ENCODE measurements at places on chromosomes 5 and 9.

- DNase-seq: no peak
These were observed 221.6 kb upstream of the SLC30A5 start for GRCh38 chr5:68872088-68872839.

DNA sequence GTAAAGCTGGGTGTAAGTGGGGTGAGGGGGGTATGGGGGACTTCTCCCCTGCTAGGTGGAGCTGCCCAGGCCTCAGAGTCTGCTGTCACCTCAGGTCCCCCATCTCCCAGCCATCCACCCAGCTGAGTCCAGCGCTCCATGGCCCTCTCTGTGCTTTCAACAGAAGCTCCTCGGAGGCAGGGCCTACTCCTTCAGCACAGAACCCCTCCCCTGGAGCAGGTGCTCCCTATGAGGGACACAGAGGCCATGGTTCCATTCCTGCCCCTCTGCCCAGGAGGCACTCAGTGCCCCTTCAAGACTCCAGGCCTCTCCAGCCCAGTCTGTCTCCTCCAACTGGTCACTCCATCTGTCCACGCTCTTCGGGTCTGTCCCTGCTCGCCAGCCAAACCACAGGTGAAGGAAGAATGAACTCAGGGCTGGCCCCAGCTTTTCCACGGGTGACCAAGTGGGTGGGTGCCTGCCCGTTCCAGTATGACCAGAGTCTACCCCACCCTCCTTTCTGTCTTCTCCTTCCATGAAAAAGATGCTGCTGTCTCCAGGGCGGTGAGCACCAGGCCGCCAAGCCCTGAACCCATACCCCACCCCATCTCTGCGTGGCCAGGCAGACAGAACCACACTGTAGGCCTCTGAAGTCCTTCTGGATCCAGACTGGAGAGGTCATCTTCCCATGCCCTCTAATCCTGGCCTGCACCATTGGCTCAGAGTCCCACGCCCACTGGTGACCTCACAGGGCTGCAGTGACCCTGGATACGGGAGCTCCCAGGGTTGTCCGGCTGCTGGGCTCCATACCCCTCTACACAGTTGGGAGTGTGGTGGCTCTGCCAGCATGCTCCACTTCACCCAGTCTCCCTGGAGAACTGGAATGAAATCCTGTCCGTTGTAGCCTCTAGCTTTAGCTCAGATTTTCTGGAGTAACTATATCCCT is 11.9 kb downstream of the GBGT1 start:
- no peak for DNase-seq

DNA sequence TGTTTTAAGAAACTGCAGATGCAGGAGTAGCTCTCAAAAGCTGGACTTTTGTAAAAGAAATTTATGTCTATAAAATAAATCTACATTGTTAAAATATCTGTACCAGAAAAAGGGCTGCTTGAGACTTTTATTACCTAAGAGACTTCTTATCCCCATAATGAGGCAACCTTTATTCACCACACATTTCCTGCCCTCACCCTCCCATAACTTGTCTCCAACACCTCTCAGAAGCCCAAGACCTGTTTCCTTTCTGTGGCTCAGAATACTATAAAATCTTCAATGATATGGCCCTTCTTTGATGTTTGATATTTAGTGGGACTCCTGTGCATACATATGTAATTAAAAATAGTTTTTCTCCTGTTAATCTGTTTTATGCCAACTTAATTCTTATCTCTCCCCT is 141.5 kb upstream of the FER start:
- no peak for DNase-seq

- no peak for DNase-seq
These were observed 19.2 kb downstream of the FAM240B start for GRCh38 chr9:38700695-38701094.

DNA sequence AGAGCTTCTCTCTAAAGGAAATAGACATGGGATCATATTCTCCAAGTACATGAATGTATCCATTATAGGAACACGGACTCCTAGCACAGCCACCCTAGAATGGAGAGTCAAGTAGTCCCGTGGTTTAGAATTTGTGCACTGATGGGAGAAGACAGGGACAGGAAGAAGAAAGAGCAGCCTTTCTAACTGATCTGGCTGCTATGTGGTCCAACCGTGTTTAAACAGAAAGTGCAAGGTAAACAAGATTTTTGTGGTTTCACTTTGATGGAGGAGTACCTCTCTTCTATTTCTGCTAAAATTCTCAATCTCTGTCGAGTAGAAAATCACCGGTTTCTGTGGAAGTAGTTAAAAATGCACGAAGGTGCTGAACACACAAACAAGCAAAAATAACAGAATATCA is 171.3 kb downstream of the ST8SIA4 start:
- DNase-seq: peak; percentile 39

- peak; percentile 27 for DNase-seq
These were observed 537.1 kb upstream of the CDH18 start for GRCh38 chr5:20524991-20525529.

GRCh38 chr5:65986796-65987195 is 60.4 kb downstream of the ERBIN start:
- no peak for DNase-seq

DNA sequence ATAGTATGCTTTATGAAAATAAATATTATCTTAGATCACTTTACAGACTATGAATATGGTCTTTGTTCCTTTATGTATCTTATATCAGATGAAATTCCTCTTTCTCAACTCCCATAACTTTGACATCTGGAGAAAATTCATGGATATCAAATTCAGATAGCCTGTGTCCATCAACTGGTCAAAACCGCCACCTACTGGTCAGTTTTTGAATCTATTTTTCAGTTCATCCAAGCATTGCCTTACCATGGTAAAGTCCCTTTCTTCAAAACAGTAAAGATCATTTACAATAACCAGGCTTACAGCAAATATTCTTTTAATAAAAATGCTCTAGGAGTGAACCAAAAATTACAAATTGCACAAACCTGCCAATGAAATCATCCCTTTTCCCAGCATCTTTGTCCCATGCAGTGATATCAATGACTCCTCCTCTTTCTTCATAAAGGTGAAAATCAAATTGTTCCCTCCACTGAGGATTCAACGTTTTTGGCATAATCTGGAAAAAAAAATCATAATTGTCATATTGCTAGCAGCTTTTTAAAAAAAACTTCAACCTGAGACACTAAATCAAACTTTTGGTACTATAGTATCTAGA is 290.5 kb downstream of the SLF1 start:
- peak; percentile 64 for DNase-seq

DNA sequence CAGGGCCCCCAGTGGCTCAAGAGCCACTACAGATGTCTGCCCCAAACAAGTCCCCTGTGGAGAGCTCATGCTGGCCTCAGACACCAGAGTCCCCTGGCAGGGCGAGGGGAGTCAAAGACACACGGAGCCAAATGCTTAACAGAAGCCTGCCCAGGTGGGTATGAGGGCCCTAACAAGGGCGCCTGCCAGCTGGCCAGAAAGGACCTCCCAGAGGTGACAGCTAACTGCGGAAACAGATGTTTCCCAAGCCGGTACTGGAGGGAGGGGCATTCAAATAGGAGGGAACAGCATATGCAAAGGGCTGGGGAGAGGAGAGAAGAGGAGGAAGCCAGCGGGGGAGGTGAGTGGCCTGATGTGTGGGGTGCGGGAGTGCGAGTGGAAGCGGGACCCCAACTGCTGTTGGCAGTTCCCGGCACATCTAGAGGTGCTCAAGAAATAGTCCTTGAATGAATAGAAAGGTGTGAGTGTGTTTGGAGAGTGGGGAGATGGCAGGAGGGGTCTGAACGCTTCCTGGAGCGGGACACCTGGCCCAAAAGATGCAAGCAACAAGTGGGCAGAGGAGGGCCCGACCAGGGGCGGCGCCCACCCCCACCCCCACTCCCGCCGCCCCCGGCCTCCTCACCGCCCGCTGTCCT is 824 bp downstream of the MXD3 start:
- DNase-seq: peak; percentile 41

DNA sequence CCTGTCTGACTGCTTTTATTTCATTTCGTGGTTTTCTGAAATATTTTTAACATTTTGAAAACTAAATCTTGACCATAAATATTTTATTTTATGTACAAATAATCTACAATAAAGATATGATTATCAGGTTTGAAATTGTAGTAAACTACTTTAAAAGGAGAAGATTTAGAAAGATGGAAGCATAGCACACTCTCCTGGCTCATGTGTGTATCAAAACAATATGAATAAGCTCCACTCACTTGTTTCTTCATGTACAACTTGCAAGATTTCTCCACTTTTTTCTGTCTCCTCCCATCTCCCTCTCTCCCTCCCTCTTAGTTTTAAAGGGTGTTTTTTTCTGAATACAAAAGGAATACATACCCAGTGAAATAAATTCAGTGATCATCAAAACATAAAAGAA is 15.4 kb upstream of the VPS13A start:
- no peak for DNase-seq

GRCh38 chr5:171474230-171474813 is 54.9 kb downstream of the FGF18 start:
- no peak for DNase-seq

- DNase-seq: no peak
These were observed 598.3 kb upstream of the FAM174A start for GRCh38 chr5:99936911-99937310.

DNA sequence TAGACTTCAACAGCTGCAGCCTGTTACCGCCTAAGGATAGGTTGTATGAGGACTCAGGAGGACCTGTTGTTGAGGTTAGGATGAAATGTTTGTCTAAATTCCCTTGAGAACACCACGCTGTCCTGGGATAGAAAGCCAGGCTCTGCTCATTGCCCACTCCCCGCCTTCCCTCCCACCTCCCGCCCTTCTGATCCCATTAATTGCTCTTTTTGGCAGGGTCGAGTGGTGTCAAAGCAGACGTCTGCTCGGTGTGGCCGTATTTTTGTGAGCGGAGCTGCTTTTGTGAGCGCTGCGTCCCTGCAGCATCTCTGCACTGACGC is 62.3 kb downstream of the SPATA31C2 start:
- no peak for DNase-seq

GRCh38 chr9:107034831-107035230 is 171.9 kb downstream of the ZNF462 start:
- no peak for DNase-seq

DNA sequence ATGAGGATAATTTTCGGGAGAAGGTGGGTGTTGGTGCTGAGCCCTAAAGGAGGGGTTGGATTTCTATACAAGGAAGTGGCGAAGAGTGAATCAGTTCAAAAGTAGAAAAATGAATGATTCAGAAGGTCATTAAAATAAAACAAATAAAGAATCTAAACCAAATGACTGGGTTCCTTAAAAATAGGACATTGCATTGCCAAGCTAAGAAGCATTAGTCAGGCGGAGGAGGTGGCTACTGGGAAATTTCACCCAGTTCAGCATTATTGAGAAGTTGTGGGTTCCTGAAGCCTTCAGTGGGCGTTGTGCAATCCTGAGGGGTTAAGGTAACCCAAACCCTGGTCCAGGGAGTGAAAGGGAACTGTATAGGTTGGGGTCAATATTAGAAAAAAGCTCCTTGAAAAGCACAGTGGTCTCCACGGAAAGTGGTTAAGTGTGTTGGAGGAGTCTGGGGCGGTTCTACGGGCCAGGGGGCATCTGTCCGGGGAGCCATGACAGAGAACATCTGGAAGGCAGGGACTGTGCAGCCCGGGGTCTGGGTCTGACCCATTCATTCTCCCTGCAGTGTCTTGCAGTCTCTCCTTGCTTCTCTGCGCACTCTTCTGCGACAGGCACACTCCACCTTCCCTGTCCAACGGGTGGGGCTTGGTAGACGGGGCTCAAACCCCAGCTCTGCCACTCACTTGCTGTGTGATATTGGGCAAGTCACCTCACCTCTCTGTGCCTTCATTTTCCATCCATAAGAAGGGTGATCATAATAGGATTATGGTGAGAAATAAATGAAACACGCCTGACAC is 27.6 kb upstream of the DUSP1 start:
- peak; percentile 95 for DNase-seq

DNA sequence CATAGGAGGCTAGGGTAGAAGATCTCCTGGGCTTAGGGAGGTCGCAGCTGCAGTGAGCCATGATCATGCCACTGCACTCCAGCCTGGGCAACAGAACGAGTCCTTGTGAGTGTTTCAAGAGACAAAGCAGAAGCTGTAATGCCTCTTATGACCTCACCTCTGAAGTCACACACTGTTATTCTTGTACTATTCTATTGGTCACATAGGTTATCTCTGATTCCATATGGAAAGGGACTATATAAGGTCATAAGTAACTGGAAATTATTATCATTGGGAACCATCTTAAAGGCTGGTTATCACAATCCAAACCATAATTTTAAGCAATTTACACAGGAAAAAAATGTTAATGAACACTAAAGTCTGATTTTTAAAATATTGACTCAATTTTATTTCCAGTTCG is 17.9 kb upstream of the AFF4 start:
- DNase-seq: no peak

- DNase-seq: no peak
These were observed 78.4 kb downstream of the TSPAN17 start for GRCh38 chr5:176725521-176726280.

DNA sequence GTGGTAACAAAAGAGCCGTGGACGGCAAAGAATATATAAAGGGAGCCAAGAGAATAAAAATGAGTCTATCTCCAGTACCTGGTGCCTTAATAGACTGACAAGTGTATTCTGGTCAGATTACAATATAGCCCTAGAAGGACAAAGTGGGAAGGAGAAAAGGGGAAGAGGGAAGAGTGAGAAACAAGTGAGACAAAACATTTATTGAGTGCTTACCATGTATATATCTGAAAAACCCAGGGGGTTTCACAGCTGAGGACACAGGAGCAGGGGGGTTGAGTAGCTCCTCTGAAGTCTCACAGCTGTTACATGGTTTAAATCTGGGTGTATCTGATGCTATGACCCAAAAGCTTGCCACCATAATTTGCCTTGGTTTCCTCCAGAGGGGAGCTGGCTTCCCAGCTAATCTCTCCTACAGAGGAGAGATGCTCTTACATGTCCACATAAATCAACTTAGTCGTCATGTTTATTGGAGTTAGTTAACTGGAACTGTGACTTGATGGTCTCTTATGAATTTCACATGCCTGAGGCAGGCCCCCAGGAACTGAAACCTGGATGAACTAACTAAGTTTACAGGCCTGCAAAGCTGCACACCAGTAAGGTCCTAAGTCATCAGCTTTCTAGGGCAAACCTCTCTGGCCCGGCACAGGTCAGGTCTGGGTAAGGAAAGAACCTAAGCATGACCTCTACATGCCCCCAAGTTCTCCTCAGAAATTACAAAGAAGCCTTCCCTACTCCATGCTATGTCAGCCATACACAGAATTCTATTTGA is 15.5 kb downstream of the SIL1 start:
- no peak for DNase-seq

DNA sequence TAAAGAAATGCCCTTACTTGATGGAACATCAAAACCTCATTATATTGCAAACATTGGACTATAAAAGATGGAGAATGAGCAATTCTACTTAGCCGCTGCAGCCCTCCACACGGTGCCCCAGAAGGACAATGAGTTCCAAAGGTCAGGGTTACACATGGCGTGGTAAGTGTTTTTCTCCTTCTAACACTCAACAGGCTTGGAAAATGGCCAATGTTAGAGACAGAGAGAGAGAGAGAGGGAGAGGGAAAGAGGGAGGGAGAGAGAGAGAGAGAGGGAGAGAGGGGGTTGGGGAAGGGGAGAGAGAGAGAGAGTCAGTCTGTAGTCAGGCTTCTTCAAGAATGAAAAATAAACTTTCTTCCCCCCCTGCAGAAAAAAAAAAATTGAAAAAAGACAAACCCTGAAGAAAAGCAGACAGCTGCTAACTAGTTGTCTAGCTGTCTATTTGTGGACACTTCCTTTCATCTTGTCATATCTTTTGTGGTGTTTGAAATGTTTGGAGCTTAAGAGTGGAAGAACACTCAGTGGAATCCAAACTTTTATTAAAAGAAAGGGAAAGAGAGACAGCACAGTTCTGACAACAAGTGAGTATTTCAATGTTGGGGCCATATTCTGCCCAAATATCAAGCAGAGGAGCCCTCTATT is 324.8 kb downstream of the TMEM38B start:
- no peak for DNase-seq

GRCh38 chr5:59421986-59422941 is 471.3 kb downstream of the PDE4D start:
- DNase-seq: no peak

- peak; percentile 70 for DNase-seq
These were observed 258.9 kb upstream of the GAS1 start for GRCh38 chr9:87206064-87206661.

Data from ELR (cell line).